ENCODE measurements at places on chromosomes 4 and X.

DNA sequence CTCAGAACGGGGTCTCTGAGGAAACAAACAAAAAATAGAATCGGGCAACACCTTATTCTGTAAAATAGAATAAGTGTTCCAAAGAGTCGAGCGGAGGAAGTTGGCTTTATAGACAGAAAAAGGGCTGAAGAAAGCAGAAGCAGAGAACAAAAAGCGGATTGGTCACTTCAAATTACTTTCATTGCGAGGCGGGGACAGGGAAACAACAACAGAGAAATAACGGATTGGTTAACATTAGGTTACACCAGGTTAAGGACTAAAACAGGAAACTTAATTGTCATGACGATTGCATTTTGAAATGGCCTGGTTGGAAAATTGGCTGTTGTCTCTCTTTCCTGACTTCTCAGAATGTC is 433 bp upstream of the COQ2 start:
- DNase-seq: no peak

DNA sequence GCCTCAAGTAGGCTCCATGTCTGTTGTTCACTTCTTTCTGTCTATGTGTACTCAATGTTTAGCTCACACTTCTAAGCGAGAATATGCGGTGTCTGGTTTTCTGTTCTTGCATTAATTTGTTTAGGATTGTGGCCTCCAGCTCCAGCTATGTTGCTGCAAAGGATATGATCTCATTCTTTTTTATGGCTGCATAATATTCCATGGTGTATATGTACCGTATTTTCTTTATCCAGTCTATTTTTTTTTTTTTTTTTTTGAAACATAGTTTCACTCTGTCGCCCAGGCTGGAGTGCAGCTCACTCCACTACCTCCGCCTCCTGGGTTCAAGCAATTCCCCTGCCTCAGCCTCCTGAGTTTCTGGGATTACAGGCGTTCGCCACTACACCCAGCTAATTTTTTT is 5.7 kb upstream of the TMEM150C start:
- DNase-seq: no peak

GRCh38 chr4:41718907-41719306 is 29.6 kb downstream of the PHOX2B start:
- no peak for DNase-seq

- DNase-seq: no peak
These were observed 296.0 kb downstream of the KLHL4 start for GRCh38 chrX:87813566-87813965.

DNA sequence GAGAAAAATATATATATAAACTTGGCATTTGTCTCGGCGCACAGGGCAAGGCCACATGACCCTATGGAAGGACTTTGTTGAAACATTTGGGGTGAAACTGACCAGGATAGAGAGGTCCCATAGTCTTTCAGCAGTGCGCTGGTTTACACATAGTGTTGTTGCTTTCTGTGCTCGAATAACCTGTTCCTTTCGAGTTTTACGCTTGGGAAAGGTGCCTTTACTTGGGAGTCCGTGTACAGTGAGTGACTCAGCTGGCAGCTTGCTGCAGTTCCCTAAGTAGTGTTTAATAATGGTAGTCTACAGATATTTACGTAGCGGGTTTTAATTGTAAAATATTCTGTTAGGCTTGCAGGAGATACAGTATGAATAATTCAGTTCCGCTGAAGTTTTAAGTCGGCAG is 578 bp downstream of the APOOL start:
- no peak for DNase-seq

- peak; percentile 56 for DNase-seq
These were observed 14.4 kb upstream of the ASMTL start for GRCh38 chrX:1466971-1467561.

DNA sequence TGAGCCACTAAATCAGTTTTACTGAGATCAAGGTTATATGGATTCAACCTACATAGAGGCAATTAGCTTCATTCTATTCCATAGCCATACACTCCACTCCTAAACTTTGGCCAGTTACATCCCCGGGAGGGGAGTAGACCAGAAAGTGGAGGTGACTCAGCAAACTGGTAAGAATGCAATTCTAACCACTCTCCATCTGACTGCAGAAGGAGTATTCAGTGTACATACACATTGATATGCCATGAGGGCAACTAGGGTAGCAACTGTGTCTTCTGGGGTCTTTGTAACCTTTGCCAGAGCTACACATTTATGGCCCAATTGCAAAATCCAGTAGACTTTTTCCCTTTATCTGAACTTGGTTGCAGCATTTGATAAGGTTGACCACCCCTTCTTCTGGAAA is 7.6 kb downstream of the SLC25A43 start:
- DNase-seq: no peak

GRCh38 chrX:155435744-155436112 is 22.7 kb downstream of the F8A3 start:
- DNase-seq: no peak

GRCh38 chr4:156173486-156173885 is 219.8 kb upstream of the CTSO start:
- no peak for DNase-seq

DNA sequence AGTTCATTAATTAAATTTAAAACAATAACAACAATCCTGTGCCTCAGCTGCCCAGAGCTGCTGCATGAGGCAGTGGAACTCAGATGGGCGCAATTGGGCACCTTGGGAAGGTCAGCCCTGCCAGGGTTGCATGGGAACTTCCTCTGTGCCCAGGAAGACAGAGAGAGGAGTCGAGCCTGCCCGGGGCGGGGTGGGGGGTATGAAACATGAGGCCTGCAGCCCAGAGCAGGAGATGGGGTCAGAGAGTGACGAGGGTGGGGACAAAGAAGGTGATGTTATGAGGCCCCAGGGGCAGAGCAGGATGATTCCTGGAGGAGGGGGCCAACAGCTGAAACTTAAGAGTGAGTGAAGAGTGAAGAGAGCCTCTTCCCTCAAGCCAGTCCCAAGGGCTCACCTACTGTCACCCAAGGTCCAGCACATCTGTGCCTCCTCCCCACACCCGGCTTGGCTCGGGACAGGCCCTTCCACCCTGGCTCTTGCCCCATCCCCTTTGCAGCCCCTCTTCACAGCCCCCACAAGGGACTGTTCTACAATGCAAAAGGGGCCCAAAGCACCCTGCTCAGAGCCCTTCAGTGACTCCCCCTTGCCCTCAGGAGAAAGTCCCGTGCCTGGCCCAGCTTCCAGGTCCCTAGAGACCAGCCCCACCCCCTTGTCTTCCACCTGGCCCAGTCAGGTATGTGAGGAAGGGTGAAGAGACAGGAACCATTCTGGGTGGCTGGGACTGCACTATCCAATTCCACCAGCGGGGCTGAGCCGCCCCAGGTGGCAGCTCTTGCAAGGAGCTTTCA is 31.4 kb downstream of the HMX1 start:
- no peak for DNase-seq

DNA sequence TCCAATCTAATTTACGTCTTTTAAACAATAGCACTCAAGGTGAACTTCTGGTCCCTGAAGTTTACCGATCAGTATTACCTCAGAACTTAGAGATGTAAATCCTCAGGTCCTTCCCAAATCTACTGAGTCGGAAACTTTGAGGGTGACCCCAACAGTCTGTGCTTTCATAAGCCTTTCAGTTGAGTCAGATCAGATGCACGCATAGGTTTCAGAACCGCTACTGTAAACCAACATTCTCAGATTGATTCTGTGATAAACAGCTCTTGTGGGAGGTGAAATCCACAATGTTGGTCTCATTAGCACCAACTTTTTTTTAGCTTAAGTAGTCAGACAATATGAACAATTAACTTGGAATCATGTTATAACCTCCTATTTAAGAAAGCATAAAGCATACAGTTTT is 86.0 kb downstream of the WWC2 start:
- no peak for DNase-seq

GRCh38 chrX:18789916-18790315 is 82.5 kb downstream of the PPEF1 start:
- no peak for DNase-seq

GRCh38 chrX:112645774-112646173 is 34.0 kb downstream of the LHFPL1 start:
- DNase-seq: no peak

- no peak for DNase-seq
These were observed 222.1 kb downstream of the CAMK2D start for GRCh38 chr4:113539408-113539807.
